ENCODE measurements at places on chromosomes 12 and 14.

- no peak for DNase-seq
Observed at GRCh38 chr14:66174453-66174891, 311.7 kb upstream of the CCDC196 start.

DNA sequence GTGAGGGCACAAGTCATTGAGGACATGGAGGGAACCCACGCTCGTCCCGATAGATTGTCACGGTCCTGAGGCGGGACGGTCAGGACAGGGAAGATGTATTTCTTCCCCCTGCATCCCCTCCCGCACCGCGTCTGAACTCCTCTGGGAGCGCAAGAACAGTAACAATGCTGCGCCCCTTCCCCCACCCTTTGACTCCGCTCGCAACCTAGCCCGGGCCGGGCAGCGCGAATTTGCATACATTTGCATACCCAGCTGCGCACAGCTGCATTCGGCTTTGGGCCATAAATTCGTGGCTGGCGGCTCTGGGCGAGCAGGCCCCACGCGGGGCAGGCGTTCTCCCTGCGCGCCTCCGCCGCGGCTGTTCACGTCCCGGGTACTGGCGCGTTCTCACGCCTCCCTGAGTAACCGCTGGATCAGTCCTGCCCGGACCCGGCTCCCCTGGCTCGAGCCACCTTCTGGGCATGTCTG, 29.0 kb upstream of the SMUG1 start:
- peak; percentile 87 for DNase-seq

DNA sequence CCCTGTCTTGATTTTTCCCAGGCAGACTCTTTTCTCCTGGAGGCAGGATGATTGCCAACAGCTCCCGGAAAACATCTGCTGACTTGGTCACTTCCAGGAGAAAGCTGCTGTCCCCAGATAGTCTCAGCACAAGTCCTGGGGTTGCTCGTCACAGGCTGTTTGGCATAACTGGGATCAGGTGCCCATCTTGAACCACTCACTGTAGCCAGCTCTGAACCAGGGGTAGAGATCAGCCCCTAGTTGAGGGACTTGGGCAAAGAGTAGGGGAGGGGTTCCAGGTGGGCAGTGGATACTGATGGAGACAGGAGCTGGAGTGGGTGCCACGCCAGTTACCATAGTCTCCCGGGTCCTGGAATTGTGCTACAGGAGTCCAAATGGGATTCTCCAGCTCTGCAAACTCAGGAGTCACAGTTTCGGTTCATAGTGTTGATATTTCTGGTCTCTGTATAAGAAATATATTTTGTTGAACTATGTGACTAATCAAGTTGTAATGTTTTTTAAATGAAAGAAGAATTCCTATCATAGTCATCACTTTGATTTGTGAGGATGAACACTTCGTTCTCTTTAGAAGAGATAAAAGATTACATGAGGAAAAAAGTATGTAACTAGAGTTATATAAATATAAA, 1154.5 kb downstream of the AACS start:
- no peak for DNase-seq

DNA sequence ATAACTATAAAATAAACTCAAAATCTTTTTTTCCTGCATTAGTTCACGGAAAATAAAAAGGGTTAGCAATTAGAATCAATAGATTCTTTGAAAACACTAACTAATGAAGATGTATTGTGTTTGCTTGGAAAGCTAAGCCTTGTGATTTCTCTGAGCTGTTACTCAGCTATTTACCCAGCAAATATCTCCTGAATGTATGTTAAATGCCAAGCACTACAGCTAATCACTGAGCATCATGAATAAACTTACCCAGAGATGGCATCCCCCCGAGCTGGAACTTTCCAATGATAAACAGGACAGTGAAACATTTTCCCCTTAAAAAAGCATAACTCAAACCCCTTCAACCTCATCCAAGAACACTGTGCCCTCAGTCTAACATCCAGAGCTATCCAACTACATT, 71.2 kb downstream of the SLC2A13 start:
- DNase-seq: no peak

GRCh38 chr12:57816855-57817151, 1.7 kb downstream of the AVIL start:
- DNase-seq: peak; percentile 64

- DNase-seq: no peak
Observed at GRCh38 chr14:44204061-44204835, 302.8 kb downstream of the FSCB start.
